ENCODE measurements at places on chromosomes 13 and 19.

DNA sequence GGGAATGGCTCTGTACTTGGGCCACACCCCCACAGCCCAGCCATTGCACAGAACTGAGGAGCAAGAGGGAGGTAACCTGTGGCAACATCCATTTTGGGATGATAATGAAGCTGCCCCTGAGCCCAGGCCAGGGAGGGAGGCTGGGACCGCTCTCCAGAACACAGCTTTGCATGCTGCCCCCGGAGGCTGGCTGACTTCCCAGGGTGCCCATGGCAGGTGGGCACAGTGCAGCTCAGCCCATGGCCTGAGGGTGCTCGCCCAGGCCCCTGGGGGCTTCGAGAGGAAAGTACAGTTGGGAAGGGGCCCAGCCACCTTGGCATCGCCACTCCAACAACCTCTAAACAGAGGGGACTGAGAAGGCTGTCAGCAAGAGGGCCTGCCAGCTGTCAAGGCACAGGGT lies 5.7 kb downstream of the COPE start:
- no peak for DNase-seq

GRCh38 chr13:50714891-50715290 lies 128.6 kb downstream of the DLEU7 start:
- DNase-seq, result no peak

DNA sequence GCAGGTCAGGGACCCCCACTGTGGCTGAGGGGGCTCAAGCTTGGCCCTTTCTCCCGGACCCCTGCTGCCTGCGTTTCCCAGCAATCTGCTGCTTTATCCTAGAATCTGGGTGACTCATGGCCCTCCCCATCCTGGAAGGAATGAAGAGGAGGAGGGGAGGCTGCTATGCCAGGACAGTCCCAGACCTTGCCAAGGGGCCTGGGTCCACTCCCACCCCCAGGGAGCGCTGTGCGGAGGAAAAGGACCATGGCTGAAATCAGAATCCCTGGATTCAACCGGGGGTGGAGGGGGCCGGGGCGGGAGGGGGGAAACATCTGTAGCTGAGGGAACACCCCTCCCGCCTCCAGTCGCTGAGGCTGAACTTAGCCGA lies 20.5 kb downstream of the ZNF114 start:
- DNase-seq, result no peak

DNA sequence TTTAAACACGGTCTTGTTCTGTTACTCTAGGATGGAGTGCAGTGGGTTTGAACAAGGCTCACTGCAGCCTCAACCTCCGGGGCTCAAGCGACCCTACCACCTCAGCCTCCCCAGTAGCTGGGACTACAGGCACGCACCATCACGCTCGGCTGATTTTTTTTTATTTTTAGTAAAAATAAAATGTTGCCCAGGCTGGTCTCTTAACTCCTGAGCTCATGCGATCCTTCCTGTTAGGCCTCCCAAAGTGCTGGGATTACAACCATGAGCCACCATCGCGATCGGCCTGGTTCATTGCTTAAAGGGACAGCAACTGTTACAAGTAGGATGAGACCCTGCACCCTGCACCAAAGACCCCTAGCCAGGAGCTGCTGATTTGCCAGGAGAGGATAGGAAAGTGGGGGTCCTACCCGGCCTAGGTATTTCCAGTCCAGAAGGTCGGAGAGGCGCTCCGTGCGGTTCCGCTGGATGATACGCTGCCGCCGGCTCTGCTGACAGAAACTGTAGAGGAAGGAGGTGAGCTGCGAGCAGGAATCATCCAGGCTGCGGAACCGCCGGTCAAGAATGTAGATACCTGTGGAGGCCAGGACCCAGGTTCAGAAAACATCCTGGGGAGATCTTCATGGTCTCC lies 5.1 kb downstream of the FTL start:
- no peak for DNase-seq

GRCh38 chr13:77507931-77508776 lies 27.4 kb upstream of the SCEL start:
- DNase-seq, result peak; percentile 5

DNA sequence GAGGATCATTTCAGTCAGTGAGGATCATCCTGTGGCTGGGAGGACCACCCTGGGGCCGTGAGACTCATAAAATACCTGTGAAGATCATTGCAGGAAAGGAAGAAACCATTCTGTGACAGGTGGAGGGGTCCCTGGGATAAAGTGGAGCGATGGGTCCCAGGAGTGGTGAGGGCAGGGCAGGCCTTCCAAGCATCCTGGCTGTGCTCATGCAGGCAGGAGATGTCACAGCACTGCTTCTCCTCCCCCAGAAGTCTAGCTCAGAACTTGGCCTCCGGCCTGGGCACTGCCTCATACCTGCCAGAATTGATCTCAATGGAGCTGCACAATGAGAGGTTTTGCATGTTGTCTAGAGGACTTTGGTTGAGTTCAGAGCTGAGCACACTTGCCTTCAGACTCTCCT lies 11.1 kb downstream of the KLK1 start:
- DNase-seq, result no peak

- no peak for DNase-seq
Measured at GRCh38 chr13:44068169-44068568, 188.5 kb downstream of the LACC1 start.

DNA sequence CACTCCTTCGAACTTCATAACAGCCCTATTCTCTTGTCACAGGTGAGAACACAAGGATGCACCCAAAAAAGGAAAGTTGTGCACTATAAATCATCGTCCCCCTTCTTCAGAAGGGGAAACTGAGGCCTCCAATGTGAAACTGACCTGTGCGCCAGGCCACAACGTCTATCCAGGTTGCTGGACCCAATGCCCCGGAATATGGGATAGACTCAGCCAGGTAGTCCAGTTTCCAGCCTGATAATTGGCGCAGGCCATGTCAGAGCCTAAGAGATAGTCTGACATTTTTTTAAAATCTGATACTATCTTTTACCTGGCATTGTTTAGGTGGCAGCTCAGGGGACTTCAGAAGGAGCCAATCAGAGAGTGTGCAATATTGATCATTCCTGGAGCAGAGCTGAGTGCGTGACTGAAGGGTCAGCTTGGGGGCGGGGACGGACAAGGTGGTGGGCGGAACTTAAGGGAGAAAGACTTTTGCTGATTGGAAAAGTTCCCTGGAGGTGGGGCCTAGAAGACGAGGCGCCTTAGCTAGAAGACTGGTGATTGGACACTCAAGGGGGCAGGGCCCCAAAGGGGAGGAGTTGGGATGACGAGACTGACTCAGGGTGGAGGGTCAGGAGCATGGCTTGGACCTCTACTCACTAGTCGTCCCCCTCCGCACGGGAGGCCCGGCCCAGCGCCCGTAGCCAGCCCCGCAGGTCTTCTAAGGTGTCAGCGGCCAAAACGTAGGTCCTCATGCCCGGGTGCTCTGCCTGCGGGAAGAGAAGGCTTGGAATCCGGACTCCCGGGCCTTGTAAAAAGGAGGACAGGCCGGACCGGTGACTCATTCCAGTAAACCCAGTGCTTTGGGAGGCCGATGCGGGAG lies 8.5 kb downstream of the PLEKHA4 start:
- peak; percentile 80 for DNase-seq
